ENCODE measurements at places on chromosomes 4 and X. TPM values are rescaled to one million over a fixed set of nuclear protein-coding genes. Genes with fewer than 3 reads are reported as not detected.

DNA sequence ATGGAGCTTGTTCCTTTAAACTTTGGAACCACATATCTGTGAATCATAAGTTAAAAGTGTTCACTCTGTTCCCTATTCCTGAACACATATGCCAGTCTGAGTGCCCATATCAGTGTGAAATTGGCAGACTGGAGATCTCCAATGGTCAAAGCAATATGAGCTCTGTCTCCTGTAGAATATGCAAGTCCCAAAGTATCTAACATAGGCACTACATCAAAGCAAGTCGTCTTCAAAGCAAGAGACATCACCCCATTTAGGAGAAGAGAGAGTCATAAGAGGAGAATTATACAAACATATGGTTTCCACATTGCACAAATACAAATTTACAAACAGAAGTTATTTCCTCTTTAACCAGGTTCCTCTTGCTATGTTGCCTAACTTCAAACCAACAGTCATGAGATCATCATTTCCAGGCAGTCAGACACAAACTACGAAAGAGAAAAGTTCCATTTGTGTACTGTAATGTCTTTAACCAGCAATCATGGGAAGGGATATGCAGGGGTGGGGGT lies 9.9 kb upstream of the GK start:
- no peaks in the 10 kb centered on the region for H3K27me3 ChIP-seq
- H3K4me1 ChIP-seq, result no peaks in the 10 kb centered on the region
- no peak overlapping the region for H3K27ac ChIP-seq
- H3K4me3 ChIP-seq, result no peak overlapping the region

DNA sequence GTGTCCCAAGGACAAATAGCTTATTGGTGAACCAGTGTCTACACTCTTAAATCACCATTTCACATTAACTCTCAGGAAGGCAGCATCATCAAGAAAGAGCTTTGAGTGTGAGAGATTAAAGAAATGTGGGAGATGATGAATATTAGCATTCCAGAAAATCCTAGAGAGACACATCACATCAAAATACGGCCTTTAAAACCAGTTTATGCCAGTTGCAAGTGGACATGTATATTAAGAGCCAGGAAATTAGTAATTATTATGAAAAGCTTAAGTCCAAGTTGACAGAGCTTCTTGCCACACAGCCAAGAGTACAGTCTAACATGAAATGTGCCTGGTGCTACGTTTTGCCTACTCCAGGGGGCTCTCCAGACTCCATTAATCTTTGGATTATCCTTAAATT lies 503.0 kb upstream of the BOD1L1 start:
- H3K27ac ChIP-seq, result no peak overlapping the region
- H3K36me3 ChIP-seq, result no peaks in the 10 kb centered on the region
- no peak for DNase-seq
- no peaks in the 10 kb centered on the region for H3K27me3 ChIP-seq
- peaks cover 2% of the 10 kb centered on the region for H3K4me1 ChIP-seq

GRCh38 chr4:100098011-100098545 lies 92.2 kb downstream of the DDIT4L start:
- no peaks in the 10 kb centered on the region for H3K36me3 ChIP-seq
- H3K27ac ChIP-seq, result no peak overlapping the region
- DNase-seq, result no peak
- H3K4me1 ChIP-seq, result peaks cover 12% of the 10 kb centered on the region
- no peaks in the 10 kb centered on the region for H3K27me3 ChIP-seq

- H3K4me3 ChIP-seq, result no peak overlapping the region
- DNase-seq, result no peak
- H3K27me3 ChIP-seq, result no peaks in the 10 kb centered on the region
- no peaks in the 10 kb centered on the region for H3K4me1 ChIP-seq
- no peak overlapping the region for H3K27ac ChIP-seq
Measured at GRCh38 chr4:11416071-11416766, 12.5 kb downstream of the HS3ST1 start.

GRCh38 chrX:151609222-151609621 lies 45.7 kb downstream of the PASD1 start:
- no peaks in the 10 kb centered on the region for H3K4me1 ChIP-seq
- H3K4me3 ChIP-seq, result no peak overlapping the region
- no peak overlapping the region for H3K27ac ChIP-seq
- DNase-seq, result no peak
- H3K36me3 ChIP-seq, result no peaks in the 10 kb centered on the region

GRCh38 chr4:83932750-83933391 lies 397.0 kb downstream of the GPAT3 start:
- no peak overlapping the region for H3K4me3 ChIP-seq
- no peaks in the 10 kb centered on the region for H3K36me3 ChIP-seq
- H3K4me1 ChIP-seq, result no peaks in the 10 kb centered on the region
- no peak overlapping the region for H3K27ac ChIP-seq

GRCh38 chrX:54030329-54030728 lies 13.9 kb downstream of the PHF8 start:
- no peak overlapping the region for H3K27ac ChIP-seq
- H3K36me3 ChIP-seq, result peaks cover 54% of the 10 kb centered on the region
- H3K27me3 ChIP-seq, result no peaks in the 10 kb centered on the region
- no peak for DNase-seq
- H3K4me3 ChIP-seq, result no peak overlapping the region

DNA sequence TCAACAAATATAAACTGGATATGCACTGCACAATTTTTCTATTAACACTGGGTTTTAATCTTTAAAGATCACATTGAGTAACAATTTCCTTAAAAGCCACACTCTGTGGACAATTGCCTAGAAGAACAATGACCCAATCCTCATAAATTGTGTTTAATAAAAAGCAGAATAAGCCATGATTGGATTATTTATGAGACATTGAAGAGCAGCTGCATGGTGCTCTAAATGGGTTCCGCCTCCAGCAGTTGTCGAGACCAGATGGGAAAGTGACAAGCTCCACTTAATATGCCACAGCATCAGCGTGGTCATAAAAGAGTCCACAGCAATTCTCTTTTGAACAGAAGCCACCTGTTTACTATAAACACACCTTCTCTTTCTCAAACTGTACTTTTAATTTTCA lies 635.2 kb upstream of the FRG1 start:
- DNase-seq, result no peak
- H3K27me3 ChIP-seq, result no peaks in the 10 kb centered on the region
- no peaks in the 10 kb centered on the region for H3K4me1 ChIP-seq
- H3K36me3 ChIP-seq, result no peaks in the 10 kb centered on the region

DNA sequence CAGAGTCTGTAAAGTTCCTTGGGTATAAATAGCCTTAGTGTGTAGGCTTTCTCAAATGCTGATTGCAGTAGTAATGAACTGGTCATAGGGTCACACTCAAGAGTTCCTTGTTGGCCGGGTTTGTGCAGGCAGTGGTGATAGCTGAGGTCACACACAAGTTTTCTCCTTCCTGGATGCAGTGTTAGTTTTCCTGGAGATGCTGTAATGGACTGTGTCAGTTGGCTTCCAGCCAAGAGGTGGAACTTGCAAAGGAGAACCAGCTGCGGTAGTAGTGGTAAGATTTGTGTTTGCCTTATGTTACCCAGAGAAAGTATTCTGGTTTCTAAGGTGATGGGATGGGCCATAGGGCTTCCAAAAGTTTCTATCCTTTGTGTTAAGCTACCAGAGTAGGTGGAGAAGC lies 409.8 kb upstream of the FRG1 start:
- no peak overlapping the region for H3K27ac ChIP-seq
- DNase-seq, result no peak
- no peak overlapping the region for H3K4me3 ChIP-seq
- H3K36me3 ChIP-seq, result no peaks in the 10 kb centered on the region
- H3K4me1 ChIP-seq, result no peaks in the 10 kb centered on the region

DNA sequence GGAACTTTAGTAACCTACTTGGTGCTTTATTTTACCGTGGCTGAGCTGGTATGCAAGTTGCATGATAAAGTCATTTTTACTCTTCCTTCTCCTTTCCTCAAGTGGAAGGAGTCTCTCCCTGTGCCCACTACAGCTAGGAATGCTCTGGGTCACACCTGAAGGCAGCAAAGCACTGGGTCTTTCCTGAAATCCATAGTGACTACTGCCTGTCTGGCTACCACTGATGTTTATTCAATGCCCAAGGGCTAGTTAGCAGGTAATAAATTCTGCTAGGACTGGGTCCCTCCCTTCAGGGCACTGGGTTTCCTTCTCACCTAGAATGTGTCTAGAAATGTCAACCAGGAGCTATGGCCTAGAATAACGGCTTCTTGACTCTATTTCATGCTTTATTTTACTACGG lies 1081.4 kb downstream of the FAT4 start:
- H3K36me3 ChIP-seq, result no peaks in the 10 kb centered on the region
- no peaks in the 10 kb centered on the region for H3K4me1 ChIP-seq
- H3K27me3 ChIP-seq, result no peaks in the 10 kb centered on the region
- DNase-seq, result no peak

DNA sequence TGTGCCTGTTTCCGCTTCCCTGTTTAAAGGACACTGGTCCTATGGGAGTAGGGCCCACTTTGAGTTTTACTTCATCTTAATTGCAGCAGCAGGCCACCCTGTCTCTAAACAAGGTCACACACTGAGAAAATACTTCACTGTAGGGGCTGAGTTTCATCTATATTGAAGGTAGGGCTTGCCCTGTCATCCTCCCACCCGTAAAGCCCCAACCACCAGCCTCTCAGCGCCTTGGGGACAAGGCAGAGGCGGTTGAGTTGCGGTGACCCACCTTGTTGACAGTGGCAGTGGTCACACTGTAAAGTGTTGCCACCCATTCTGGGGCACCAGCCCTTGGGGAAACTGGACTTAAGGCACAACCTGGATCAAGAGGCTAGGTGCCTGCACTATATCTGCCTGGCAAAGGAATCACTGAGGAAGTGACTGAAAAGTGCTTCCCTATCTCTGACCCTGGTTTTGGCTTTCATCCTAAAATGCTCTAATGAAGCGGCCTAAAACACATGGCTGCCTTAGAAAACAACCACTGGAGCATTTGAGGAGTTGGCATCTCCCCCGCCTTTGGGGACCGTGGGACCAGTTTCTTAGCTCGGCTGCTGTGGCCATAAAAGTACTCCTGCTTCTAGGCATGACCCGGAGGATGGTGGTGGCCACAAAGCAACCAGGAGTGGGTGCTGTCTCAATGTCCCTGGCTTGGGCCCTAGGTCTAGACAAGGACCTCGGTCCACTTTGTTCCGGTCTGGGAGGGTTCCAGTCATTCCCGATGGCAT lies 7.8 kb upstream of the WDR1 start:
- peaks cover 41% of the 10 kb centered on the region for H3K4me1 ChIP-seq
- no peaks in the 10 kb centered on the region for H3K27me3 ChIP-seq
- H3K4me3 ChIP-seq, result no peak overlapping the region

GRCh38 chrX:132968296-132968949 lies 10.0 kb upstream of the HS6ST2 start:
- no peak overlapping the region for H3K4me3 ChIP-seq
- no peaks in the 10 kb centered on the region for H3K36me3 ChIP-seq
- no peaks in the 10 kb centered on the region for H3K27me3 ChIP-seq

GRCh38 chr4:174320494-174321199 lies 36.9 kb downstream of the CEP44 start:
- no peak for DNase-seq
- no peak overlapping the region for H3K27ac ChIP-seq
- H3K4me1 ChIP-seq, result no peaks in the 10 kb centered on the region
- no peak overlapping the region for H3K4me3 ChIP-seq
- peaks cover 9% of the 10 kb centered on the region for H3K36me3 ChIP-seq
- H3K27me3 ChIP-seq, result no peaks in the 10 kb centered on the region

DNA sequence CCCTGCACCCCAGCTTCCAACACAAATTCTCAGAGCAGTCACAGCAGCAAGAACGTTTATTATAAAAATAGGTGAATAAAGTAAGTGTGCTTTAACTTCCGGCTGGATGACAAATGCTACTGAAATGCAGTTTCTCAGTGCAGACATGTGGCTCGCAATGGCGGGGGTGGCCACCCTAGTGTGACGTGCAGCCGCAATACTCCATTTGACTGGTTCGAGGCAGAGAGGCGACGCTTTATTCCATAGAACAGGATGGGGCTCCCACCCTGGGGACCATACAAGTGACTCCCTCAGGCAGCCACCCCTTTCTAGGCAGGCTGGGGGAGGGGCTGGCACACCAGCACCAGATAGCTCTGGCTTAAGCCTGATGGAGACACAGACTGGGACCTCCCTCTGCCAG lies 14.5 kb downstream of the TNIP2 start:
- H3K36me3 ChIP-seq, result peaks cover 47% of the 10 kb centered on the region
- H3K4me1 ChIP-seq, result peaks cover 17% of the 10 kb centered on the region
- DNase-seq, result no peak
- no peak overlapping the region for H3K27ac ChIP-seq
- H3K27me3 ChIP-seq, result no peaks in the 10 kb centered on the region

DNA sequence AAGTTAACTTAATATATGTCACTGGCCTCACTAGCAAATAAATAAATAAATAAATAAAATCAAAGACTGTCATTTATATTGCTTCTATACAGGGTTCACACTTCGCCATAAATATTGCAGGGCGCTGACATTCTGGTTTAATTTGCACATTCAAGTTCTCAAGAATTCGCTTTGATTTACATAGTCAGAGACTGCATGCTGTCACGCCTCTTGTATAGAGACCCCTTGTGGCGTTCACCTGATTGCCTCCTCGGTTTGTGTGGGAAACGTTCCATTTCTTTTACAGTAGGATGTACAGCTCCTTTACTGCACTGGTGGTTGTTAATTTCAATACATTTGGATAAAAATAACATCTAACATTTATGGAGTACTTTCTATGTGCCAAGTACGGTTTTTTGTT lies 71.3 kb upstream of the ADGRG2 start:
- no peak for DNase-seq
- no peaks in the 10 kb centered on the region for H3K36me3 ChIP-seq
- H3K27ac ChIP-seq, result no peak overlapping the region
- H3K4me3 ChIP-seq, result no peak overlapping the region
- H3K4me1 ChIP-seq, result no peaks in the 10 kb centered on the region

DNA sequence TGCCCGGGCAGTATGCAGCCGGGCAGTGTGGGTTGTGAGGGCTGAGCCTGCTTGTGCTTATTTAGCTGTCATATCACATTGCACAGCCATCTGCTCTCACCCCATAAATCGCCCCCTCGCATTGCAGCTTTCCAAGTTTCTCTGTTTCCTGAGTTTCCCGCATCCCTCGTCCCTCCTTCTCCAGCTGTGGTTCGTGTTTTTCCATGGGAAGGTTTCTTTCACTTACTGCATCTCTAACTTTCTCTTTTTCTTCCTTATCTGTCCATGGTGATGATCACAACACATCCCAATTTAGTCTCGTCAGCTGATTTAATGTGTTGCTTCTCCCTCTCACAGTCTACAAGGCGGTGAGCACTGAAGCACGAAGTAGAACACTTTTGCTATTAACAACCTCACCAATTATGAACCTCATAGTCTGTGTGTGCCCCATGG lies 118.1 kb downstream of the ENPP6 start:
- no peak for DNase-seq
- no peaks in the 10 kb centered on the region for H3K36me3 ChIP-seq
- H3K27me3 ChIP-seq, result no peaks in the 10 kb centered on the region
- H3K4me1 ChIP-seq, result no peaks in the 10 kb centered on the region

Gene CYBB
- total RNA-seq, result 1.6 TPM

Gene CYSLTR1
- 6.6 TPM for total RNA-seq

Gene FANCB
- total RNA-seq, result 1.6 TPM

Gene PCDH10
- total RNA-seq, result not detected

Gene TRIML1
- total RNA-seq, result not detected

Gene DCAF4L1
- 0.19 TPM for total RNA-seq

Gene SASH3
- 69.0 TPM for total RNA-seq

Gene MAGEB17
- not detected for total RNA-seq

All from CD4-positive, alpha-beta T cell (primary cell).